Stomach (tissue), 19 donors: ENCODE measurements at places on chromosomes 3 and 15. TPM values are rescaled to one million over a fixed set of nuclear protein-coding genes. Genes with fewer than 3 reads are reported as not detected.

DNA sequence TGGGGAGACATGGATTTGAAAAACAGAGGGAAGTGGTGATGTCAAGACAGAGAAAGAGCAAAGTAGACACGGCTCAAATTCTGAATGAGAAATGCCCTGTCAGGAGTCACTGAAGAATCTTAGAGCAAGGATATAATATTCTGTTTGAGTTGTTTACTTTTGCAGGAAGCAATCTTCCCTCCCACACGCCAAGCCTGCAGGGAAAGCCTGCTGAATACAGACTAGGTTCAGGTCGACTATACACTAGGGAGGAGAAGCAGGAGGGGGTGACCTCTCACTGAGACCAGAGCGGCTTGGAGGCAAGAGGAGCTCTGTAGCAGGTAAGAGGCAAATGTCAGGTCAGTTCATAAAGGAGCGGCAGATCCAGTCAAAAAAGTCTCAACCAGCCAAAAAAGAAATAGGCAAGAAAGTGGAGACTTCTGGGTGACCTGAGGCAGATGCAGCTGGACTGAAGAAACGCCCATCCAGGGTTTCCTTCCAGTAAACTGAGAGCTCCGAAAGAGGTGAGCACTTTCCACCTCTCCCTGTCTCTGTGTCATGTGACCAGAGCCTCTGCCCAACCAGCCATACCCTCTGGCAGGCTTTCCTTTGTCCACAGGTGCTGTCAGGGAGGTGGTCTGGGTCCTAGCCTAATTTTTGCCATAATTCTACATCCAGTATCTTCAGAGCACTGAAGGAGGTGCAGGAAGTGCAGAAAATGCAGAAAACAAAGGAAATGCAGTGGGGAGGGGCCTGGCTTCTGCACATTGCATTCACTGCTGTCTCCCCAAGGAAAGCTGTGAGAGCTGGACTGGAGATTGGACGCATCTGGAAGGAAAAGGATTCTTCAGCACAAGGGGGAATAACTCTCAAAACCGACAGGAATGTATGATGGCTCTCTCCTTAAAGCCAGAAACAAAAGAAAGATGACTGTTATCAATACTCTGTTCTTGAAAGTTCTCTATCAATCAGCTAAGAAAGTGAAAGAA is 37.8 kb upstream of the CTXND1 start:
- DNase-seq, result no peak

DNA sequence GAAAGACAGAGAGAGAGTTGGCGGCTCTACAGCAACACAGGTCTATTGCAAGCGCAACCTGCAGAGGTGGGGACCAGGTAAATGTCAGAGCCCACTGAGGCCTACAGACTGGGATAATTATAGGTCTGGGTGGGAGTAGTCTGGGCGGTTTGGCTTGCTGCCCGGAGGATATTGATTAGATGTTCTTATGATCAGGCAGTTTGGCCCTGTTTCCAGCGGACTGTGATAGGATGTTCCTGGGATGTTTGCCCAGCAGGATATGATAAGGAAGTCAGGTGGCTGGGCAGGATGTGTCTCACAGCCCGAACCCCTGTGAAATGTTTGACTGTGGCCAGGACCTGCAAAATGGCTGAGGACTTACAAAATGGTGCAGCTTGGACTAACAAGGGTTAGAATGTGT is 364.9 kb downstream of the NAALADL2 start:
- peak; percentile 24 for DNase-seq

GRCh38 chr15:89515477-89515876 is 19.1 kb upstream of the RHCG start:
- DNase-seq, result no peak

- DNase-seq, result no peak
These were observed 33.3 kb upstream of the TBC1D23 start for GRCh38 chr3:100227511-100227921.

TRPM1 gene
- not detected for total RNA-seq
